Stimulated activated CD8-positive, alpha-beta memory T cell treated with anti-CD3 and anti-CD28 coated beads, Interleukin-4, amount 100 ng/mL, for 1 hour (primary cell): ENCODE measurements at places on chromosomes 5 and 9.
A peak's percentile ranks its signal among the peaks of the same experiment; 100 is the strongest.

DNA sequence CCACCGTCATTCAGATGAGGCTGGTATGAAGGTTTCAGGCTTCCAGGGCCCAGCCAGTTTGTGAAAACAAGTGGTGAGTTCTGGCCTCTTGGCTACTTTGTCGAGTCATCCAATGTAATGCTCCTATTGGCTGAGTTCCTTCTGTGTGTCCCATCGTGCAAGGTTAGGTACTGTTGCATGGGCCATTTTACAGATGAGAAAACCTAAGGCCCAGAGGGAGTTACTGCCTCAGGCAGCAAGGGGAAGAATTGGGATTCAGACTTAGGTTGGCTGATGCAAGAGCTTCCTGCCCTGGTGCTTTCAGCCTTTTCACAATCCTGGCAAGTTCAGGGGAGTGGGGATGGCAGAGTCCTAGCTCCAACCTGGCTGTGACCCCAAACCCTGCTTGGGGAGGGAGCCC is 17.4 kb upstream of the PITX1 start:
- no peak for DNase-seq

- DNase-seq: peak; percentile 49
Measured at GRCh38 chr5:175652741-175653663, 4.9 kb upstream of the HRH2 start.

- no peak for DNase-seq
Measured at GRCh38 chr5:71996789-71997188, 110.5 kb upstream of the MAP1B start.

DNA sequence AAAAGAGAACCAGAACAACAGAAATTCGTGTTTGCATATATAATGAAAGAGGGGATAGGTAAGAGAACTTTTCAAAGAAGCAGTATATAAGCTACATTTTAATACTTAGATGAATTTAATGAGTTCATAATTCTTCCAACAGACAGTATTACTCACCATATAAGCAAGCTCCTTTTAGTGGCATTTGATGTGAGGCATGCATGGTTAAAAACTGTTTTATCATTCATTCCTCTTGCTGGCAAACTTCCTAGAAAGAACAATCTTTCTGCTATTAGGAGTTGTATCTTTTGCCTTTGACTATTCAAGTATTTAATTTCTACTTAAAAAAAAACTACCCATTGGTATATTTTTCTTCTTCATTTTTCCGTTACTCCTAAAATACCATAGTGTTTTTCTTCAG is 65.7 kb upstream of the EIF4EBP3 start:
- DNase-seq: no peak

- no peak for DNase-seq
Measured at GRCh38 chr9:71896761-71897160, 14.2 kb downstream of the ABHD17B start.
